ENCODE measurements at places on chromosomes 6 and 20.

GRCh38 chr6:17291778-17292177, 10.6 kb downstream of the RBM24 start:
- no peak for DNase-seq

DNA sequence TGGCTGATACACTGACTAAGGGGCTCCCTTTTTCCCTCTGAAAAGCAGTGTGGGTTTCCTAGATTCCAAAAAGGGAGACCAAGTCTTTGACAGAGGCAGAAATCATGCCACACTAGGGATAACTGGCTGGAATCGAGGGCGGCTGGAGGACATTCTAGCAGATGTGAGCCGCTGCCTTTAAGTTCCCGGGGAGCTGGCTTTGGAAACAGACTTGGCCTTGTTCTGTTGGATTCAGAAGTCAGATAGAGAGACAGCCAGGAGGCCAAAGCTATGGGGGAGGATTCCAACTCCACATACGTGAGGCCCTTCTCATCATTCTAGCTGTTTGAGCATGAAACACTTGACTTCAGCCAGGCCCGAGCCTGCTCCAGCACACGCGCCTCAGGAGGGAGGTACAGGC, 109.9 kb upstream of the FOXC1 start:
- DNase-seq = no peak

GRCh38 chr6:36373368-36374019, 14.0 kb downstream of the ETV7 start:
- no peak for DNase-seq

DNA sequence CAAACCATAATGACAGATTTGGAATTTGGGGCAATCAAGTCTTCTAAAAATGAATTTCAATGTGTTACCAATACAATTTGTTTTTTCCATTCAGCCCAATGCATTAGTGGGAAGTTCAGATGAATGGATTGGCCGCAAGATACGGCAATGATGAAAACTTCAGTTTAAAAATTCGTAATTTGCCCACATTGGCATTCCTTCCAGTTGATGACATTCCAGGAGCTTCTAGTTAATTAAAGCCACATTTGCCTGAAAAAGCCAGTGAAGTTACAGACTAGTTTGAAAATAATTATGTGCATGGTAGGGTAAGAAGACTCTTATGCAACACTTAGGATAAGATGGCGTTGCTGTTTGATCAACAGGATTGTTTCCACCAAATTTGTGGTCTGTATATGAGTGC, 46.2 kb downstream of the NHLRC1 start:
- DNase-seq = no peak

GRCh38 chr6:160137130-160137988, 15.7 kb downstream of the SLC22A1 start:
- no peak for DNase-seq

DNA sequence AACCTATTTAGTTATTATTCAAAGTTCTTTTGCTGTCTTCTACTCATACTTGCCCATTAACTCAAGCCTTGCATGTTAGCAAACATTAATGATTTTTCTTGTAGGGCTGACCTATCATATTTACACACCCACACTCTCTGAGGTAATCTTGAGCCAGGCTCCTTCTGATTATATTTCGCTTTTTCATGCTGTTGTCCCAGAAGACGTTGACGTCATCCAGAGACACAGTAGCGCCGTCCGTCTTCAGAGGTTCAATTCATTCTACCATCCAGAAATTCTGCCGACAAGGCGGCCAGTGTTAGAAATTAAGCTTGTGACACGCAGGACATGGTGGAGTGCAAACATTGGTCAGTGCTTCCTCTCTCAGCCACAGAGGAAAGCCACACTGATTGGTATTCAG, 584.7 kb downstream of the BMP2 start:
- DNase-seq = no peak

GRCh38 chr6:142294679-142295078, 7.1 kb upstream of the ADGRG6 start:
- DNase-seq = no peak

GRCh38 chr6:35493307-35493983, 3.4 kb downstream of the TEAD3 start:
- no peak for DNase-seq

GRCh38 chr6:158409451-158409850, 97.2 kb downstream of the TULP4 start:
- no peak for DNase-seq

GRCh38 chr20:11375335-11375734, 542.4 kb upstream of the BTBD3 start:
- no peak for DNase-seq

DNA sequence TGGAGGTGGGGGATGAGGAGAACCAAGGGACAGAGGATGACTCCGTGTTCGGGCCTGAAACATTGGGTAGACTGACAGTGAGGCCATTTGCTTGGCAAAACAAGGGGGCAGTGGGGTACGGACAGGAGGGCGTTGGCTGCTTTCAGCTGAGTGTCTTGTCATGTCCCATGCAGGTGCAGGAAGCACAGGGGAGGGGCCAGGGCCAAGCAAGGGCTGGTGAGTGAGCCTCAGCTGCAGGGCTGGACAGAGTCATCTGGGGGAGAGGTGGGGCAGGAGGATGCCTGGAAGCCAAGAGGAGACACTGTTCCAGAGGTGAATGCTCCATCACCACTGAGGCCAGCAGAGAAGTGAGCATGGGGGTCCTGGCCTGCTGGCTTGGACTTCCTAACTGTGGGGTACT, 78.4 kb downstream of the ERMARD start:
- no peak for DNase-seq

GRCh38 chr20:56855708-56856107, 226.6 kb downstream of the TFAP2C start:
- DNase-seq = no peak

- DNase-seq = no peak
Measured at GRCh38 chr20:60632391-60633262, 619.4 kb upstream of the CDH4 start.

DNA sequence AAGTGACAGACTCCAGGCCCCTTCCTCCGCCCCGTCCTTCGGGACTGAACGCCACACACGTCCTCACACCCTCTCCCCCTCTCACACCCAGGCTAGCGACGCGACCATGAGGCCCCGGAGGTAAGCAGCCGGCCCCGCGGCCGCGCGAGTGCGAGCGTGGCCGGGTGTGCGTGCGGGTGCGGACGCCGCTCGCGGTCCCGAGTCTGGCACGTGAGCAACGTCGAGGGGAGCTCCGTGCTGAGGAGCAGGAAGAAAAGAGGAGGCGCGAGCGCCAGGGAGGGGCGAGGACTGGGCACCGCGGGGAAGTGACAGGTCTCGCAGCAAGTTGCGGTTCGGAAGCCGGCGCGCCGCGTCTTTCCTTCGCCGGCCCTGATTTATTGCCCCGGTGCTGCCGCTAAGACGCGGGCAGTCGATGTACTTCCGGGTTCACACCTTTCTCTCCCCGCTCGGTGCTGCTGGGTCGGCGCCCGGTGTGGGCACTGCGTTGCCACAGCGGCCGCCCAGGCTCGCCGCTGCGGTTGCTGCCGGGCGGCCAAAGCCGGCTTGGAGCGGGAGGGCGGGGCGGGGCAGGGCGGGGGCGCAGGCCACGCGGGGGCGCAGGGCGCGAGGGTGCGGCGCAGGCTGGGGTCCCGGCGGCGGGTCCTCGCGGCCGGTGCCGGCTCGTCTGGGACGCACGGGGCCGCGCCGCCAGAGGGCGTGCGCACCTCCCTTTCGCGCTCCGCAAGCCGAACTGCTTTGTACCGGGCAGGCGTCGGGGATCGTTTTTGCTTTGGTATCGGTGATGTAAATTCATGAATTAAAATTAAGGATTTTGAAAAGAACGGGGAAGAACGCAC, 15.8 kb upstream of the LIN28B start:
- peak; percentile 25 for DNase-seq

- DNase-seq = no peak
Measured at GRCh38 chr6:18004256-18004985, 17.0 kb upstream of the KIF13A start.

DNA sequence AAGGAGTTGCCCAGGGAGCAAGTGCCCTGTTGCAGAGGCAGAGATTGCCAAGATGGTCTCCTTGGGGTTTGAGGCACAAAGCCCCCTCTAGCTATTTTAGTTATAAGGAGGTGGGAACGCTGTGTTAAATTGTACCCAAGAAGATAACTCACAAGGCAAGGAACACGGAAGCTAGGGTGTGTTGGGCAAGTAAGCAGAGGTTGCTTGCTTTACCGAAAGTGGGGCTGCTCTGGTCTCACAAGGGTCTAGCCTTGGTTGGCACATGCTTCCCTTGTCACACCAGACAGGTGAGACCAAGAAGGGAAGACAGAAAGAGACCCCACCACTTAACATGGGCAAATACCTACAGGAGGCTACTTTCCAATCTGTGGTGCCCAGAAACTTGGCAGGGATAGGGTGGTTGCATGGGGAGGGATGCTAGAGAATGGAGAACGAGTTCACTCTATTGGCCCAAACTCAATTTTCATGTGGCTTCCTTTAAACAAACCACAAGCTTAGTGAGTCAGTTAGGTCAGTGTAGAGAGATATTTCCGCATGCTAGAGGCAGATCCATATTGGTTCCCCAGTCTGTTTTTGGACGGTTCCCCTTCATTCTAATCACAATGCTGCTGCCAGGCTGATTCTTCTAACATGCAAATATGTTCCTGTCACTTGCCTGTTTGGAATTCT, 42.4 kb downstream of the PLAGL1 start:
- DNase-seq = no peak

GRCh38 chr6:132872923-132873322, 58.6 kb downstream of the RPS12 start:
- no peak for DNase-seq

GRCh38 chr6:41258196-41258493, 28.3 kb downstream of the TREM1 start:
- DNase-seq = no peak

GRCh38 chr6:34341481-34341971, 50.9 kb downstream of the NUDT3 start:
- DNase-seq = no peak

GRCh38 chr6:28269492-28269891, 2.5 kb downstream of the ZSCAN26 start:
- DNase-seq = no peak

- DNase-seq = peak; percentile 30
Measured at GRCh38 chr6:44176762-44177509, 18.3 kb downstream of the CAPN11 start.

DNA sequence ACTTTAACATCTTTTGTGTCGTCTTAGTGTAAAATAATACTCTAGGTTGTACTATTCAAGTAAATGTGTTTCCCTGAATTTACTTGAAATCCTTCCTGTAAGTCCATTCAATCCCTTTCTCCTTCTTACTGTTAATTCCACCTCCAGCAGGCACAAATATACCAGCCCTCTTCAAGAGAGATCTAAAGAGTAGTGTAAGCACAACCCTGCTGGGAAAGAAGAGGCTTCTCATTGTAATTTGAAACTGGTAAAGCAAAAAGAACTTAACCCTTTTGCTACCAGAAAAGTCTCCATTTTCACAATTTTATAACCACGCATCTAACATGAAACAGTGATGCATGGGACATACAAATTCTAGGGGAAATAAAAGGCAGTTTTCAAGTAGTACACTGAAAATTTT, at the start of gene BMP5:
BMP5 (minus strand) TSS at position 191 of the 400 bp plus-strand sequence. CDS start 725 bp downstream, outside the sequence.
- no peak for DNase-seq

GRCh38 chr6:162099685-162100084, 627.9 kb downstream of the PRKN start:
- DNase-seq = peak; percentile 7

DNA sequence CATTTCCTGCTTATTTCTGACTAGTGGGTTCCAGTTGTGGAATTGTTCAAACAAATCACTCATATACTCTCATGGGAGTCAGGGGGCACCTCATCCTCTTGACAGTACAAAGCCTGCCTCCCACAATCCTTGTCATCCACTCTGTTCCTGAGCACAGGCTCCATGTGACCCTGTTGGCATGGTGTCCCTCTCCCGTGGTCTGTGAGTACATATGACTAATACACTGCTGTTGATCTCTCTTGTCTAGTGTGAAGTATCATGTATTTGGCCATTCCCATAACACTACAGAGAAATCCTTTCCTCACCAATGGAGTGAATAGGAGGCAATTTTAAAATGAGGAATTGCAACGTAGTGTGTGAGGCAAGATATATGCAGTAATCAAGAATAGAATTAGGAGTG, 185.3 kb downstream of the OGFRL1 start:
- no peak for DNase-seq

- no peak for DNase-seq
Measured at GRCh38 chr6:105111105-105111504, 68.7 kb downstream of the POPDC3 start.

DNA sequence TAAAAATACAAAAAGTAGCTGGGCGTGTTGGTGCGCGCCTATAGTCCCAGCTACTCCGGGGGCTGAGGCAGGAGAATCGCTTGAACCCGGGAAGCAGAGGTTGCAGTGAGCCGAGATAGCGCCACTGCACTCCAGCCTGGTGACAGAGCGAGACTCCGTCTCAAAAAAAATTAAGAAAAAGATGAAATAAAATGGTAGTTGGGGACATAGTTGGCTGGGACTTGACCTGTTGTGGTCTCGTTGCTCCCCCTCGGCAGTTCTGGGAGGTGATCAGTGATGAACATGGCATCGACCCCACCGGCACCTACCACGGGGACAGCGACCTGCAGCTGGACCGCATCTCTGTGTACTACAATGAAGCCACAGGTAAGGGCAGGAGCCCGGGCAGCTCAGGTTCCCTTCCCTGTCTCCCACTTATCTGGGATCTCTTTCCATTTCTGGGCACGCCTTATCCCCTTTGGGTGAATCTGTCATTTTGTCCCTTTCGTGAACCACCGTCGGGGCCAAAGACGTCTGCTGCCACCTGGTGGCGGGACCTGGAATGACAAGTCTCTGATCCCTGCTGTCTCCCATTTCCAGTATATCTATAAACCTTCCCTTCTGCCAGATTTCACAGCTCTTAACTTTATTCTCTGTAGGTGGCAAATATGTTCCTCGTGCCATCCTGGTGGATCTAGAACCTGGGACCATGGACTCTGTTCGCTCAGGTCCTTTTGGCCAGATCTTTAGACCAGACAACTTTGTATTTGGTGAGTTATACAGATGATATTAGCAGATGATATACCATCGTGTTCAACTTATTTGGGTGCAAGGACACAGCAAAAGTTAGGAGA, 2.3 kb downstream of the TUBB start:
- peak; percentile 88 for DNase-seq

DNA sequence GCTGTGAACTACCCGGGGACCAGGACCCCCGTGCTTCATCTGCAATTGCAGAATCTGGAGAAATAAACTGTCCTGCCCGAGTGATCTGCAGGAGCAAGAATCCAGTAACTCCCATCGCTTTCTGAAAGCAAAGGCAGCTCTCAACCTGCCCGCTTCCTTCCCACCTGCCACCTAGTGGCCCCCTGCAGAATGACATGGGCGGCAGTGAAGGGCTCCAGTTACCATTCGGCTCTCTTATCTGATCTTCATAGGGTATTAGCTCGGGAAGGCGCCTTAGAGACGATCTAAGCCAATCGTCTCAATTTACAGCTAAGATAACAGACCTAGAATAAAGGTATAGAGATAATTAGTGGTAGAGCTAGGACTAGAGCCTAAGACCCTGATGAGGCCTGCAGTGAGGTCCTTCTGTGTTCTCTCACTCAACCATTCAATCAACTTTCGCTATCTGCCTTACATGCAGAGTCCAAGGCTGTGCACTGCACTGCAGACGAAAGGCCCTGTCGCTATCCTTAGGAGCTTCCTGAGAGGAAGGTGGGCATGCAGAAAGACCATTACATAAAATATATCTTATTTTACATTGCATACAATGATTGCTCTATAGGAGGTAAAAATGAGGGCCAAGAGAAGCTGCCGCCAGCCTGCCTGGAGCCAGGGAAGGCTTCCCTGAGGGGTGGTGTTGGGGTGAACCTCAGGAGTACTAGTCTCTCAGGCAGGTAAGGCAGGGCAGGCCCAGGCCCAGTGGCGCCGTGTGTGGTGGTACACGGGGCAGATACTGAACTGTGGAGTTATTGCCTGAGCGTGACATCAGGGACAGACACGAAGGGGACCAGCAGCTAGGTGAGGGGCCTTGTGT, 7.1 kb upstream of the PSMG4 start:
- peak; percentile 85 for DNase-seq
